ENCODE measurements at places on chromosomes 12 and 14. TPM values are rescaled to one million over a fixed set of nuclear protein-coding genes. Genes with fewer than 3 reads are reported as not detected.

DNA sequence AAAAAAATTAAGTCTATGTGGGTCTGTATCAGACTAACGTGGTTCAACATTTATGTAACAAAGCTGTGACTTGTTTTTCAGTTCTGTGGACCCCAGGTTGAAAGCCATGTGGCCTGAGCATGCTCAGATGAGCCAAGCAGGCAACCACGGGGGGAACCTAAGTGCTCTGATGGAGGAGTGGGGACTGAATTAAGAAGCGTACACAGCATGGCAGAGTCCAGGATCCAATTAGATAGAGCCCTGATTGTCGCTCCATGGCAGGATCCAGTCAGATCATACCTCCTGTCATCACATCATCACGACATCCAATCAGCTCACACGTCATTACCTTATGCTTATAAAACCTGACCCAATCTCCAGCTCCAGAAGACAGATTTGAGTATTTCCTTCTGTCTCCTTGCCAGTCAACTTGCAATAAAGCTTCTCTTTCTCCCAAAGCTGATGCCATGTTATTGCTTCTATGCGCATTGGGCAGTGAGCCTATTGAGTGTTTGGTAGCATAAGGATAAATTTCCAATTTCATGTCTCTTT is 1013.1 kb upstream of the TMEM132C start:
- DNase-seq, result no peak

DNA sequence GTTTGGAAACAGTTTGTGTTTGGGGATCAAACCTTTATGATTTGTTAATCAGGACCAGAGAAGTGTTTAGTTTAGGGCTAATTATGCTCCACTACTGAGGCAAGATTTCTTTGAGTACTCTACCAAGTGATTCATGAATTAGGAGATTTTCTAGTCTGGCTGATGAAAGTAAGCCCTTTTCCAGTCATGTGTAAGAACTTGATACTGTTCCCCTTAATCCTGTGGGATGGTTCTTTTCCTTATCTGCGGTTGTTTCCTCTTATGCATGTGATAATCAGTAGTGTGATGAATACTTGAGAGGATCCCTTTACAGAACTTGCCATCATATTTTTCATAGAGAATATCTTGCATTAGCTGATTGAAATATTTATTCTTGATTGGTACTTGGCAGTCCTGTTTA is 42.1 kb downstream of the DYRK2 start:
- no peak for DNase-seq

DNA sequence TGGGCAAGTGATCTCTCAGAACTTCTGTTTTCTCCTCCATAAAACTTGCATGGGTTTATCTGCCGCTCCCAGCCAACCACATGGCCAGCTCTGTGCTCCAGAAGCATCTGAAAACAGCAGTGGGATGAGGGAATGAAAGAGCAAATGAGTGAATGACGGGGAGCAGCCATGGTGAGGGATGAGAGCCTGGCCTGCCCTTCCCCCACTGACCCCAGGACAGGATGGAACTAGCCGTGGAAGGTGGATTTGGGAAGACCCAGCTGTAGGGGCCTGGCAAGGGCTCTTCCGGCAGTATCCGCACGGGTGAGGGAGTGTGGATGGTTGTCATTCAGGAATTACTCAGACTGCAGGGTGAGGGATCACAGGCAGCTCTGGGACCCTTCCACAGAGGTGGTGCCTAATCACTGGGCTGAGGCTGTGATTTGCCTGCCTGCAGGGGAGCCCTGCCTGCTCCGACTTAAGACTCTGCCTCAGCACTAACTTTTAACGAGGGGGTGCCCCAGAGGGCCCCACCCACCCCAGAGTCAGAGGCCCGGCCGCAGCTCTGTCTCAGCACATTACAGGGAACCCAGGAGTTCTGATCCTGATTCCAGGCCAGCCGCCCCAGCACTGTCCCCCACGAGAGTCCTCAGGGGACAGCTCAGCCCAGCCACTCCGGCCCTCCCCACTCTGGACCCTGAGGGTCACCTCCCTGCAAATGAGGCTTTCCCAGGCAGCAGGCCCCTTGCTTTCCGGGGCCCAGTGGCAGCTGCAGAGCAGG is 136.8 kb upstream of the C14orf180 start:
- DNase-seq, result no peak

GRCh38 chr12:6974180-6974579 is 3.5 kb downstream of the EMG1 start:
- no peak for DNase-seq

DNA sequence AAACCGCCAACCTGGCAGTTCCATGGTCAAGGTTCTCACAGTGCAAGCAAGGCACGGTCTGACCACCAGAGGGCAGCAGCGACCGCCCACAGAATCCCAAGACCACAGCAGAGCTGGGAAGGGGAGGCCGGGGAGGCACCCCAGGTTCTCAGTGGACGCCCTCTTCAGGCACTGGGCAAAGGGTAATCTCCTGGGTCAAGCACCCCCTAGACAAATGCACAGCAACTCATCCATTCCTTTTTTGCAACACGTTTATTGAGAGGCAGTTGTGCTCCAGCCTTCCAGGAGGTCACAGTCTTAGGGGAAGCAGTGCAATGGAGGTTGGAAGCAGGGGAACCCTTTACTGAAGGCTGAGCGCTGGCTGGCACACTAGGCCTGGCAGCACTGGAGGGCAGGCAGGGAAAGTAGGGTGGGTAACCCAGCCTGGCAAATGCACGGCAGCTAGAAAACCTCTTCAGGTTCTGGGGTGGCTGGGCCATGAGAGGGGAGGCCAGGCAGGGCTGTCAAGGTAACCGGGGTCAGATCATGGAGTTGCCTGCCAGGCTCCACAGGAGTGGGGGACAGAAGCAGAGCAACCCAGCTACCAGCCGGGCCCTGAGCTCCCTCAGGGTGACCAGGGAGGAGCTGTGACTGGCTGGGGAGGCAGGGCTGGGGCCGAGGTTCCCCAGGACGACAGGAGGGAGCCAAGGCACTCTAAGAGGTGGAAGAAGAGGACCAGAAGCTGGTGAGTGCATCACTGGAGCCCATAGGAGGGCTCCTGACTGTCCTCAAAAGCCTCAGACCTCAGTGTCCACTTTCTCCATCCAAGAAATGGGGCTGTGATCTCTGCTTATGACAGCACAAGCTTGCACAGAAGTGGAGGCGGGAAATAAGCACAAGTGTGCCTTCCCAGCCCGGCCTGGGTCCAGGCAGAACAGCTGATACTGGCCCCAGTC is 1.8 kb upstream of the RHOF start:
- DNase-seq, result peak; percentile 87

CELA1 gene
- not detected for total RNA-seq

GRCh38 chr14:94116701-94117100 is 6.2 kb downstream of the IFI27 start:
- DNase-seq, result no peak

CISTR gene
- total RNA-seq, result not detected

Data from Caco-2 (cell line).